Body of pancreas (tissue), 4 donors: ENCODE measurements at places on chromosomes 5 and 9. TPM values are rescaled to one million over a fixed set of nuclear protein-coding genes. Genes with fewer than 3 reads are reported as not detected.

MARCOL gene
- not detected for total RNA-seq

- no peak for DNase-seq
Observed at GRCh38 chr5:96963267-96963666, 27.4 kb downstream of the LNPEP start.

- no peak for DNase-seq
Observed at GRCh38 chr9:82531795-82532194, 531.1 kb downstream of the RASEF start.

GRCh38 chr5:56951126-56951945, 587 bp downstream of the MIER3 start:
- DNase-seq, result peak; percentile 35

CATSPER3 gene
- total RNA-seq, result not detected

DNA sequence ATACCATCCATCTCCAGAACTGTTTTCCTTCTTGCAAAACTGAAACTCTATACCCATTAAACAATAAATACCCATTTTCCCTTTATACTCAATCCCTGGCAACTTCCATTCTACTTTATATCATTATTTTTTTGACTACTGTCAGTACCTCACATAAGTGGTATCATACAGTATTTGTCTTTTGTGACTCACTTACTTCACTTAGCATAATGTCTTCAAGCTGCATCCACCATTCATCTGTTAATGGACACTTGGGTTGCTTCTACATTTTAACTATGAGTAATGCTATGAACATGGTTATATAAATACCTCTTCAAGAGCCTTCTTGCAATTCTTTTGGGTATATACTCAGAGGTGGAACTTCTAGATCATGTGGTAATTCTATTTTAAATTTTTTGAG, 11.6 kb upstream of the TYRP1 start:
- DNase-seq, result no peak

DNA sequence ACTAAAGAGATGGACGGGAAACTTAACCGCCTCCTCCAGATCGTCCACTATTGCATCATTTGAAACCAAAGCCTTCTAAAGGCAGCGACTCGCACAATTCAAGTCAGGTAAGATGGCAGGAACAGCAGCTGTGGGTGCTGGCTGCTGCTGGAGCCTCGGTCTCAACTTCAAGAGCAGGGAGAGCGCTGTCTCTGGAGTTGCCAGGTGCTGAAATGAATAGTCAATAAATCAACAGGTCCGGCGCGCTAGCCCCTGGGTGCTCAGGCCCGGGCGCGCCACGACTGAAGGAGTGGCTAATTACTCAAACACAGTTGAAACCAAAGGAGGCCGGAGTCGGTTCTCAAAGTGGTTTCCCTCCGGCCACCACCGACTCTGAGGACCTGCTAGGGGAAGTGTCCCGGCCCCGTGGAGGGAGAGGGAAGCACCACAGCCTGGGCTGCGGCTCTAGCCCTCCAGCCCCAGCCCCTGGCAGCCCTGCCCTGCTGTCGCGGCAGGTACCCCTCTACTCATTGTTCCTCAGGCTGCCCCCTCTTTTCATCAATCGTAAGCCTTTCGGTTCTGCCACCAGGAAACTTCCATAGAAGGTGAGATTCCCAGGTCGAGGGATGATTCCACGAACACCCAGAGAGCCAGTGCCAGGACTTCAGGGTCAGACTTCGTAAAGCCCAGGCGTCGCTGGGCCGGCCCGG, 804 bp downstream of the TTC39B start:
- peak; percentile 87 for DNase-seq

GRCh38 chr5:16192311-16192710, 12.7 kb upstream of the MARCHF11 start:
- no peak for DNase-seq

DNA sequence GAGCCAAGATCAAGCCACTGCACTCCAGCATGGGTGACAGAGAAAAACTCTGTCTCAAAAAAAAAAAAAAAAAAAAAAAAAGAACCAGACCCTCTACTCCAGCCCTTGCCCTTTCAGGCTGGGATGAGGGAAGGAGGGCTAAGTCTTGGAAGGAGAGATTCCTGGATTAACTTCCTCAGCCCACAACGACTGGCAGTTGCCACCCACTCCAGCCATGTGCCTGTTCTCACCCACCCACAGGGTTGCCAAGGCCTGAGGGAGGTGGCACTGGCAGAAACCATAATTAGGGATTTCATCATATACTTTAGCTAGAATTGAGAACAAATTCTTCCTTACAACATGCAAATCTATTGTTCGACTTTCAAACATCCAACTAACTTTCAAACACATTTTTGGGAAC, 87.8 kb upstream of the SLC30A5 start:
- DNase-seq, result no peak

LHX2 gene
- not detected for total RNA-seq

- no peak for DNase-seq
Observed at GRCh38 chr5:96816411-96816939, 8.7 kb upstream of the ERAP1 start.

LRRC8A gene
- 23.7 TPM for total RNA-seq

MACROH2A1 gene
- 78.9 TPM for total RNA-seq

GRCh38 chr9:88920645-88921044, 70.6 kb upstream of the S1PR3 start:
- DNase-seq, result no peak

- DNase-seq, result peak; percentile 65
Observed at GRCh38 chr9:93116072-93116961, 17.7 kb downstream of the NINJ1 start.

- DNase-seq, result no peak
Observed at GRCh38 chr5:139293202-139293506, 386 bp upstream of the MATR3 start.

GRCh38 chr5:139966856-139967255, 76.2 kb downstream of the NRG2 start:
- no peak for DNase-seq

DNA sequence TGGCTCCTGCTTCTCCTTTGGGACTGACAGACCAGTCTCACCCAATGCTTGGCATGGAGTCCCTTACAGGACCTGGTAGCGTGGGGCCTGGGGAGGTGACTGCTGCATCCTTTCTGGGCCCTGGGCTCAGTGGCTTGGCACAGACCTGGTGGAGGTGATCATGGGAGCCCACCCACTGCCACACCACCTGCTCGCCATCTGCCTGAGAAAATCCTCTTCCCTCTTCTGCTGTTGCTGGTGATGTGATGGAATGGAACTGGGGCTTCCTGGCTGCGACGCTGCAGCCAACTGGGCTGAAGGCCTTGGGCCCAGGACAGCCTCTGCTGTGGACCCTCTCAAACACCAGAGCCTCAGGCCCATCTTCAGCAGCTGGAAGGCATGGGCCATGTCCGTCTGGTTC, 122.5 kb upstream of the PANK3 start:
- DNase-seq, result no peak

GRCh38 chr5:159640446-159640845, 275.8 kb upstream of the ADRA1B start:
- no peak for DNase-seq

GRCh38 chr5:13989832-13990231, 45.3 kb upstream of the DNAH5 start:
- DNase-seq, result no peak

GRCh38 chr5:41356786-41357185, 143.5 kb upstream of the C6 start:
- peak; percentile 30 for DNase-seq

GRCh38 chr9:110997847-110998246, 40.4 kb downstream of the LPAR1 start:
- DNase-seq, result no peak

DNA sequence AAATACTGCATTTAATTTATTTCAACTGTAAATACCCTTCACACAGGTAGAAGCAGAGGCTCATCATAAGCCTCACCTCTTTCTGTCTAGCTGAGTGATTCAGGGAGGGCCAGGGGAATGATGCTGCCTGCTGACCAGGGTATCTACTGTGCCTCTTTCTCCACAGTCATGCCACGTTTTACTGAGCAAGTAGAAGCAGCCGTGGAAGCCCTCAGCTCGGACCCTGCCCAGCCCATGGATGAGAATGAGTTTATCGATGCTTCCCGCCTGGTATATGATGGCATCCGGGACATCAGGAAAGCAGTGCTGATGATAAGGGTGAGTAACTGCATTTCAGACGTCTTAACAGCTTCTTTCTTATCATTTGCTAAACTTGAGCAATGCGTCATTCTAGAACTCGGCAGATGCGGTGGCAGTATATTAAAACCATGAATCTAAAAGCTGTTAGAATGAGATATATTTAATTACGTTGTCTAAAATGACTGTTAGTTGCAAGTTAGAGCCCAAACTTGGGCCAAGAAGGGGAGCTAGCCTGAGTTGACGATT, 50.0 kb upstream of the LRRTM2 start:
- no peak for DNase-seq

DNA sequence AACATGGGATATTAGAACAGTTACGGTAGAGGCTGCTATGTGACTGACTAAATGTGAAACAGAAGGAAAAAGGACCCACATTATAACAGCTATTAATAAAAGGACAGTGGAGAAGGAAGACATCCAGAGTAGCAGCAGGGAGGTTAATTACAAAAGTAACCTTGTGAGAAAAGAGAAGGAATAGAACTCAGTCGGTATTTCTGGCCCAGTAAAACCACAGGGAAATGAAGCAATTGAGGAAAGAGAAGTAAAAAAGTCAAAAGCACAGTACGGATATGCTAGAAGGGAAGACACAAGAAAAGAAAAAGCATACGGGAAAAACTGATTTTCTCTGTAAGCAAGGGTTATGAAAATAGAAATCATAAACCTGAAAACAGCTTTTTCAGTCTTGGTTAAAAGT, 164.7 kb downstream of the RFX3 start:
- no peak for DNase-seq

GRCh38 chr9:33049680-33050361, 24.7 kb downstream of the DNAJA1 start:
- no peak for DNase-seq

GRCh38 chr9:111752455-111752854, 42.3 kb downstream of the SHOC1 start:
- no peak for DNase-seq

SLC28A3 gene
- 4.3 TPM for total RNA-seq

GRCh38 chr9:7388755-7389154, 410.8 kb downstream of the DMAC1 start:
- no peak for DNase-seq

- no peak for DNase-seq
Observed at GRCh38 chr5:93674866-93675459, 66.4 kb downstream of the POU5F2 start.

GRCh38 chr5:93600409-93601070, 17.5 kb downstream of the NR2F1 start:
- no peak for DNase-seq

DNA sequence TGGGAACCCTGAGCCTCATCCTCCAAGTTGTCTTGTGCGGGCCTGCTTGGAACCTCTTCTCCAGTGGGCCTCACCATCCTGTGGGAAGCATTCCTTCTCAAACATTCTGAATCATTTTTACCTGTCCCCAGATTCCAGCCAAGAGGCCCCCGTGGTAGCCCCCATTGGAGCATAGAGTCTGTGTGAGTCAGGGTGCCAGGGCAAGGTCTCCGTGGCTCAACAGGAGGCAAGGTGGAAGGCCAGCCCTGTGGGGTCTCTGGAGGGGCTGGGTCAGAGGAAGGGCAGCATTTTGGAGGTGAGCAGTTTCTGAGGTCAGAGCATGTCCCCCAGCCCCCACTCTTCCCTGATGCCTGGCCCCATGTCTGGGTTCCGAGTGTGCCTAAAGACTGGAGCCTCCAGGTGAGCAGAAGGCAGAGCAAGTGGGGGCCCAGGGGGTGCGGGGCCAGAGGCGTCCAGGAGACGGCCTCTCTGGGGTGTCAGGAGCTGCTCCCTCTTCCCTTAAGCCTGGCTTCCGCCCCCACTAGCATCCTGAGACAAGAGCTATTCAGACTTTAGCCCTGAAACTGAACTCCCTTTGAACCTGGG, 2.1 kb downstream of the CACNA1B start:
- DNase-seq, result no peak

- no peak for DNase-seq
Observed at GRCh38 chr5:142795251-142795650, 25.1 kb downstream of the ARHGAP26 start.

IL4 gene
- not detected for total RNA-seq

- no peak for DNase-seq
Observed at GRCh38 chr5:174560861-174561260, 163.5 kb upstream of the MSX2 start.

SCGB3A1 gene
- total RNA-seq, result not detected

DNA sequence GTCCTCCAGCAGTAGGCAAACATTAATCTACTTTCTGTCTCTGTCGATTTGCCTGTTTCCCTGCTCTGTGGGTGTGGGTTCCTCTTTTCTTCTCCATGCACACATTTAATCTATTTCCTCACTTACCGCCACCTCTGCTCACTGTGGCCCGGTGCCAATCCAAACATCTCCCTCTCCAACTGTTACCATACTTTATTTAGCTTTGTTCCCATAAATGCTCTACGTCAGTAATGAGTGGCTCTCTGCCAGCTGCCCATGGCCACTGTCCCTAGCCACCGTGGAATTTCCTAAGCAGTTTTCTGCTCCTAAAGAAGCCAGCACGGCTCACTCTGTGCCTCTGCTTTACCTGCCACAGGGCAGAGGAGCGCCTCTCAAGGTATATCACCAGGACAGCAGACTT, 19.5 kb upstream of the GOLPH3 start:
- peak; percentile 97 for DNase-seq

GRCh38 chr9:107888773-107889227, 399.2 kb upstream of the KLF4 start:
- no peak for DNase-seq

SNCAIP gene
- total RNA-seq, result 1.3 TPM

ARRDC1 gene
- 78.1 TPM for total RNA-seq

PCDHGA5 gene
- 5.6 TPM for total RNA-seq

DNA sequence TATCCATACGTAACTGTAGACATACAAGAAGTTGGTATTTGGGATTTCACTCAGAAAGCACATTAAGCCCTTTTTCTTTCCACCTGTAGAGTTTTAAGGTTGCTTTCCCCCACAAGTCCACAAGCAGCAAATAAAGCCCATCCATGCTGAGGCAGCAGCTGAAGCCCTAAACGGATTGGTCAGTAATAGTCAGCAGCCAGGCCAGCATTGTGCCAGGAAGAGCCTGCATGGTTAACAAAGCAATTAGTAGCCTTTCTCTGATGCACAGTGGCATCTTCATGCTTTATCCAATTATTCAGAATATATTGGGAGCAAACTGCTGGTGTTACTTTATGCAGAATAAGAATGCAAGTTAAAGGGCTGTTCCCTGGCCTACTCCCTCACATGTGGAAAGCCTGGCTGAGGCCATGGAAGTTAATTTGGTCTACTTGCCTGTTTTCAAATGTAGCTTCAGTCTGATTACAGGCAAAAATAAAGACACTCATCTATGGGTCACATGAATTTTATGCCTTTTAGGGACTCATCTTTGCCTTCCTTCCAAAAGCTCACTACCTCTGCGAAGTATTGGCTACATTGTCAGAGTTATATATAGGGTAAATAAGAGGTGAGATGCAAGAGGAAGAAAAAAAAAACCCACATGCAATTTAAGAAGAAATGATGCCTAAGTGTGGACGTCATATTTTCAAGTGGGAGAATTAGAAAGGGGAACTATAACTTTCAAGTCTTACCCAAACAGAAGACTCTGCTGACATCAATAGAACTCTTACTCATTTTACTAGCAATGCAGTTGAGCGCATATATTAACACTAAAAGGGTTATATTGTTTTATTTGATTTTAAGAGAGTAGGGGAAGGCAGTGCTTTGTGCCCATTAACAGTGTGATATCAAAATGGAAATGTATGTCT, 15.9 kb downstream of the EBF1 start:
- DNase-seq, result no peak

- no peak for DNase-seq
Observed at GRCh38 chr5:1803192-1803591, 2.0 kb downstream of the NDUFS6 start.
